Hematopoietic multipotent progenitor cell treated with erythropoietin and hydrocortisone succinate and interleukin-3 and kit ligand, for 4 days (in vitro differentiated cells): ENCODE measurements at places on chromosomes 16 and 17.

DNA sequence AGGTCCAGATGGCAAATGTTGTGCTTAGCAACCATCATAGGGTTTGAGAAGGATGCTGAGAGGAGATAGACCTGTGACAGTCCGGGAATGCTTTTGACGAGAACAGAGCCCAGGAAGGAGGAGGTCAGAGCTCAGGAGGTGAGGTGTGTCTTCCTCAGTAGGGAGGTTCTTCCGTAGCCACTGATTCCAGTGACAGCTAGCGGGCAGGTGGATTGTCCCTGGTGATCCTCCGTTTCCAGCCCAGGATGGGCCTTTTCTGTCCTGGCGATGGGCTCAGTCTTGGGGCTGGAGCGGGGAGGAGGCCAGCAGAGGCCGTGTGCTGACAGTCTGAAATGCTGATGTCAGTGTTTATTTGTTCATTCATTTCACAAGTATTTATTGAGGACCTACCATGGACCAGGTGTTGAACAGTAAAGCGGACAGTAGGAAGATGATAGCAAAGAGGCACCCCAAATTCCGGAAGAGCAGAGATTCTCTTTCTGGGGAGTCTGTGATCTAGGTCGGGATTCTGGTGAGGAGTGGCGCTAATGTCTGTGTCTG is 38.8 kb downstream of the KIAA0513 start:
- DNase-seq: no peak

- no peak for DNase-seq
Measured at GRCh38 chr16:65604771-65605170, 482.9 kb upstream of the CDH11 start.

DNA sequence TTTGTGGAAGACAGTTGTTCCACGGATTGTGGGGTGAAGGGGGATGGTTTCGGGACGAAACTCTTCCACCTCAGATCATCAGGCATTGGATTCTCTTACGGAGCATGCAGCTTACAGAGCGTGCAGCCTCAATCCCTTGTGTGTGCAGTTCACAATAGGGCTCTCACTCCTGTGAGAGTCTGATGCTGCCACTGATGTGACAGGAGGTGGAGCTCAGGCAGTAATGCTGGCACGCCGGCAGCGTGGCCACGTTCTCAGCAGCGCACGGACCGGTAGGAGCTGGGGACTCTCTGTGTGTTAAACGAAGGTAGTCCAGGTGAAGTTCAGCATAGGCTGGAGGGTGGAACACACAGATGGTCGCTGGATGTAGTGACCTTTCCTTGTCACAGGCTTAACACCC is 37.8 kb downstream of the SEC14L1 start:
- no peak for DNase-seq

DNA sequence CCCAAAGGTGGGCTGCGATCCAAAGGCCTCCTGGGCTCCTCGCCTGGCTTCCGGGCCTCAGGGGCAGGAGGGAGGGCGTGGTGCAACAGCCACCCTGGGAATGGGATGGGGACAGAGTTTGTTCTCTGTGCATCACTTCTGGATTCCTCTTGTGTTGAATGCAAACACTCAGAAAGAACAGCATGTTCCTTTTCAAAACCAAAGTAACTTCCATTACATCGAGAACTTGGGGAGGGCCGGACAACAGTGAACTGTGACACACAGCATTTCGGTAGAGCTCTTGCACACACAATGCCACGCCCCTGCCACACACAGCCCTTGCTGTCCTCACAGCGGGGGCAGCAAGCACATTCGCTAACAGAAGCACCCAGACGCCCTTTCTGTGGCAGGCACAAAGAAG is 36.1 kb upstream of the FASN start:
- DNase-seq: no peak

GRCh38 chr16:50704245-50704644 is 10.8 kb downstream of the NOD2 start:
- no peak for DNase-seq

- no peak for DNase-seq
Measured at GRCh38 chr17:80720610-80721577, 176.3 kb downstream of the RPTOR start.

GRCh38 chr17:36092230-36092629 is 2.3 kb upstream of the CCL3 start:
- peak; percentile 56 for DNase-seq

DNA sequence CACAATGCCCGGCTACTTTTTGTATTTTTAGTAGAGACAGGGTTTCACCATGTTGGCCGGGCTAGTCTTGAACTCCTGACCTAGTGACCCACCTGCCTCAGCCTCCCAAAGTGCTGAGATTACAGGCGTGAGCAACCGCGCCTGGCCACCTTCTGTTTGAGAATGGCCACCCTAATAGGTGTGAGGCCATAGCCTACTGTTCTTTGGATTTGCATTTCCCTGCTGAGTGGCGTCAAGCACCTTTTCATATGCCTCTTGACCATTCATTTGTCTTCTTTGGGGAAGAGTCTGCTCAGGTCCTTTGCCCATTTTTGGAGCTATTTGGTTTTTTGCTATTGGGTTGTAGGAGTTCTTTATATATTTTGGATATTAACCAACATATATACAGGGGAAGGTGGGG is 276.7 kb downstream of the PARN start:
- no peak for DNase-seq

DNA sequence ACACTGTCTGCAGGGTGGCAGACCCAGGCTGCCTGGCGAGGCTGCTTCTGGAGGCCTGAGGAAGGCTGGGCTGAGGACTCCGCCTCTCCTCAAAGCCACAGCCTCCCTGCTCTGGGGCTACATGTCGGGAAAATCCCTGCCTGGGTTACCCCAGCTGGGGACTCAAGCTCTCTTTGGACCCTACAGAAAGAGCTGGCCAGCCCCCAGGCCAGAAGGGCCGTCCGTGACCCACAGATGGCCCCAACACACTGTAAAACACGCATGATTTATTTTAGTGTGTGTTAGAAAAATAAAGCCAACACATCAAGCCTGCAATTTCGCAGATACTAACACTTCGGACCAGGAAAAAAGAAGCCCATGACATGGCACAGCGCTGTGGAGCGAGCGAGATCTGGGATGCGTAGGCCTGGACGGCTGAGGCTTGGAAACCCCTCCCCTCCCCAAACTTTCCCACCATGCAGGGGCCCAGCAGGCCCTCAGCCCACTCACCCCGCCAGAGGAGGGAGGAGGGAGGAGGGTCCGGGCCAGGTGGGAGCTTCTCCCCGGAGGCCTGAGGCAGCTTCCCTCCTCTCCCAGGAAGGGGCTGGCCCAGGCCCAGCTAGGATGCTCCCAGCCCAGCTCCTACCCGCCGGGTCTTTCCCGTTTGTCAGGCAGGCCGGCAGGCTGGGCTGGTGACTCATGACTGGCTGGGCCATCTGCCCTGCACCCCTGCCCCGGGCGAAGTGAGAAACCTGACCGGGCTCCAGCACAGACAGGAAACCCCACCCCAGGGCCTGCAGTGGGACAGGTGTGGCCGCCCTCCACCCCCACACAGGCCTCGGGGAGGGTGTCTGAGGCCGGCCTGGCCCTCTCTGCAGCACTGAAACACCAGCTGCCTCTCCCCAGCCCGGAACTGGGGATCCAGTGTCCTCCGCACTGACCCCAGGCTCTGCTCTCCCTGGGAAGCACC is 34.1 kb upstream of the SLC38A10 start:
- no peak for DNase-seq

DNA sequence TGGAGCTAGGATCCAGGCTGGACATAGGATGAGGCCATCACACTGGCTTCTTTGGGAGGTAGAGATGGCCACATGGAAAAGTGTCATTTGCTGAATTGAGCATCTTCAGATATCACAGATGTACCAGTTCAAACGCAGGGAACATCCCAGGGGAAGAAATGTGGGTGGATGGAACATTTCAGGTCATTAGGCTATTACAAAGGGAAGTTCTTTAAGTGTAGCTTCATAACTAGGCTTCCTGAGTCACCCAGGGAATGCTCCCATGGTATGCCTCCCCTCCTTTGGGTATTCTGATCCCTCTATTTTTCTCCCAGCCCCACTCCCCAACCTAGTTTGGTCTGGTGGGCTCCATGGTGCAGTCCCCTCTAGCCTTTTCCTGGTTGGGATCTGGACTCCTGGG is 69.8 kb upstream of the IRX3 start:
- DNase-seq: no peak

DNA sequence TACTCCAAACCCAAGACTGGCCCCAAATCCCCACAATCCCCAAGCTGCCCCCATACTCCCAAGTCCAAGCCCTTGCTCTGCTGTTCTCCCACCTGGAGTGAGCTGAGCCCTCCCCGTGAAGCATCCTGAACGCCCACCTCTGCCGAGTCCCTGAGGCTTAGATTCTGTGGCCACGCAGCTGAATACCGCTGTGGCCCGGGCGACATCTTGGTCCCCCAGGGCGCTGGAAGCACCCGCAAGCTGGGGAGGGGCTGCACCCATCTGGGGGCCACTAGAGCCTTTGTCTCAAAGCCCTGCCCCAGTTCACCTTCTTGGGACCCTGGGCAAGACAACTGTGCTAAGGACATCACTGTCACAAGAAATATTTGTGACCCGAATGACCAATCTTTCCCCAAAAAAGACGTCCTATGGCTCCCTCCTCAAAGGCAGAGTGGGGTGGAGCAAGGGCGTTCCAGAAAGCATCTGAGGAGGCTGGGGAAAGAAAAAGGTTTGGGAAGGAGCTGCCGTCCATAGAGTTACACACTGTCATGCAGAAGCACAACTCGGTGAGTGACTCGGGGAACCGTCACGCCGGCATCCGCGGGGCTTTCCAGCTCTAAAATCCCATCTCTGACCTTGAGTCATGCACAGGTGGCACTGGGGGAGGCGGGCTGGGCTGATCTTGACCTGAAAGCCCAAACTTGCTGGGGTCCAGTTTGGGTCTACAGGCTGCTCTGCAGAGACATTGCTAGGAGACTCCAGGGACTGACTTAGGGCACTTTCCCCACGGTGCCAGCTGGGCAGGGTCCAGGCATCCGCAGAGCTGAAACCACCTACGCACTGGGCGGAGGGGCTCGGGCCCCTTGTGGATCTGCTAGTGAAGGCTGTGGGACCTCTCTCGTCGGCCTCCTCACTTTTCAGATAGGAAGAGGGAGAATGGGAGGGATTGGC is 6.6 kb downstream of the PTX4 start:
- no peak for DNase-seq

GRCh38 chr17:37160944-37161343 is 212.2 kb downstream of the AATF start:
- DNase-seq: no peak

GRCh38 chr17:35171834-35172233 is 22.4 kb downstream of the SLC35G3 start:
- DNase-seq: peak; percentile 22

GRCh38 chr17:63023049-63023448 is 57.0 kb downstream of the TANC2 start:
- no peak for DNase-seq

- DNase-seq: no peak
Measured at GRCh38 chr17:57496382-57496781, 240.1 kb downstream of the MSI2 start.

DNA sequence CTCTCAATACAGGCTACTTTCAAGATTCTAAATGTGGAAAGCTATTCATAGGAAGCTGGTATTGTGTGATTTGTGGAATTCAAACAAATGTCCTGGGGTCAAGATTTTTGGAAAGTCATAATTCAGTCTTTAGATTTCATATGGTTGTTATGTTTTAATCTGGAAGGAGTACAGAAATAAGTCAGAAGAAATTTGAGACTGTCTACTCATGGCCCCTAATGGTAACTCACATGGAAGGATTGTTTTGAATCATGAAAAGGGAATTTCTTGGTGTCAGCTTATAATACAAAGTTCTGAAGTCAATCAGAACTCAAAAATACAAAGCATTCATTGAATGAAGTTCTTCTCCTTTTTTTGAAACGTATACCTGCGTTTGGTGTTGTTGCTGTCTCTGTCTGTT is 3.1 kb downstream of the KCNJ2 start:
- no peak for DNase-seq

- peak; percentile 62 for DNase-seq
Measured at GRCh38 chr16:6725634-6726331, 606.9 kb upstream of the RBFOX1 start.

- DNase-seq: no peak
Measured at GRCh38 chr16:7716660-7717550, 384.3 kb downstream of the RBFOX1 start.

- DNase-seq: peak; percentile 98
Measured at GRCh38 chr17:64020056-64020766, at the start of gene ICAM2. TSS of gene ICAM2 (minus strand) at chr17:64020633. CDS start at chr17:64006691, 13,942 bp downstream.

DNA sequence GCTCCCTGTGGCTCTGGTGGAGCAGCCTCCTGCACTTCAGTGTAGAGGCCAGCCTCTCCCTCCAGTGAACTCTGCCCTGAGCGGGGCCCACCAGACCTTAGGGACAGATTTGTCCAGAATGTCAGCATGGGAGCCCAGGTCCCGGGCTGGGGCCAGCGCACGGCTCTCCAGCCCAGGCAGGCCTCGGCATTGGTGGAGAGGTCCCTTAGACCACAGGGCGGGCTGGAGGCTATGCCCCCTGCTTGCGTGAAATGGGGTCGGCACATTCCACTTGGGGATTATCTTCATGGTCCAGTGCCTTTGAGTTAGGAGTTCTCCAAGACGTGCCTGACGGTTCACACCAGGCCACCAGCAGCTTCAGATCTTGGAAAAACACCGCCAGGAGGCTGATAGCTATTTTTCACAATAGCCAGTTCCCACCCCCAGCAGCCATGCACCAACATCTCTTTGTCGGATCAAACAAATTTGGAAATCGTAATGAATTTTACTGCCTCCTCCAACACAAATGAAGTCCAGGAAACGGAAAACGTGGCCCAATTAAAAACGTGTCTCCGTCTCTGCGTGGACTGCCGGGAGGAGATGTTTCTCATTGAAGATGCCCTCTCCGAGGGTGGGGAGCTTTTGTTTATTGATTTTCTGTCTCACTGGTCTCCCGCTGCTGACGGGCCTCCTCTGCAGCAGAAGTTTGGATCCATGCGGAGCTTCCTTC is 110.0 kb upstream of the CIBAR2 start:
- no peak for DNase-seq

DNA sequence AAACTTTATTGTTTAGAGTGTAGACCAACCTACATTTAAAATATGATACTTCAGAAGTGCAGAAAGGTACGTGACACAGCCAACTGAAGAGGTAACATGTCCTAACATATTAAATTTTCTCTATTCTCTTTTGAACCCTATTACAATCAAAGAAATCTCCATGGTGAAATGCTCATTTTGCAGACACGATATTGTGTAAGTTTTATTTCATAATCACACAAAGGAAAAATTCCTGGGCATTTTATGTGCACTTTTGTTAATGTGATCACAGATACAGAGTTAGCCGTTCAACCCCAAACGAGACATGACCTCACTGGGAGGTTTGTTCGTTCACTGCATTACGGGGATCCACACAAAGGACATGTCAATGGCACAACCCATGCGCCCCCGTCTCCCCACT is 21.8 kb downstream of the KCNJ16 start:
- no peak for DNase-seq

GRCh38 chr16:81928975-81929374 is 82.3 kb downstream of the SDR42E1 start:
- no peak for DNase-seq

- DNase-seq: no peak
Measured at GRCh38 chr17:51745993-51746392, 412.5 kb downstream of the CA10 start.

- DNase-seq: no peak
Measured at GRCh38 chr16:67462279-67462655, 18.7 kb downstream of the ATP6V0D1 start.

- no peak for DNase-seq
Measured at GRCh38 chr16:51357839-51358238, 206.8 kb upstream of the SALL1 start.

GRCh38 chr16:88317613-88317965 is 65.2 kb upstream of the ZNF469 start:
- no peak for DNase-seq

- DNase-seq: peak; percentile 87
Measured at GRCh38 chr16:68332411-68333121, 21.7 kb downstream of the PRMT7 start.
